ENCODE measurements at places on chromosomes 7 and 10.

DNA sequence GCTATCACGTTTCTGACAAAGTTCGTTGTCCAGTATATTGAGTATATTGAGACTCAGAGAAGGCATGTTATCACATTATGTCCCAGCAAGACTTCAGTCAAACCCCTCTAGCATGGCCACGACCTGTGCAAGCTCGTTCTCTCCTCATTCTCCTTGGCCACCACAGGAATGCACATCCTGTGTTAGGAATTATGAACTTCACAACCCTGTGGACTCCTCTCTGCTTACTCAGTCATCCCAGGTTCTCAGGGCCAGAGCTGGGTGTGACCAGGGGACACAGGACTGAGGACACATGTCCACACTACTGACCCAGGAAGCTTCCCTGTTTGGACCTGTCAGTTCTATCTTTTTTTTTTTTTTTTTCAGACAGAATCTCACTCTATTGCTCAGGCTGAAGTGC lies 4.4 kb downstream of the SH2D4B start:
- no peak for DNase-seq

DNA sequence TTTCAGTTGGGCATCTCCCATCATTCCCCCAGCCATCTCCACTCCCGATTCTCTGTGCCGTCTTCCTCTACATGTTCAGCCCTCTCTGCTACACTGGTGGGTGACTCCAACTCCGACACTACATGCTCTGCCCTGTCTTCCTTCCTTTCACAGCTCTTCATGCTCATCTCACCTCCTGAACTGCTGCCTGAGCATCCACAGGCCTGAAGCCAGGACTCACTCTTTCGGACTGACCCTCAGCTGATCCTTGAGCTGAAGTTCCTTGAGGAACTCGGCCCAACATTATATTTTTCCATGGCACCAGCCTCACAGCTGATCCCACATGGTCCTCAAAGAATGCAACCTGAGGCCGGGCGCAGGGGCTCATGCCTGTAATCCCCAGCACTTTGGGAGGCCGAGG lies 538.4 kb downstream of the PTPRN2 start:
- no peak for DNase-seq

GRCh38 chr7:142733271-142733670 lies 16.0 kb upstream of the PRSS1 start:
- DNase-seq, result no peak

DNA sequence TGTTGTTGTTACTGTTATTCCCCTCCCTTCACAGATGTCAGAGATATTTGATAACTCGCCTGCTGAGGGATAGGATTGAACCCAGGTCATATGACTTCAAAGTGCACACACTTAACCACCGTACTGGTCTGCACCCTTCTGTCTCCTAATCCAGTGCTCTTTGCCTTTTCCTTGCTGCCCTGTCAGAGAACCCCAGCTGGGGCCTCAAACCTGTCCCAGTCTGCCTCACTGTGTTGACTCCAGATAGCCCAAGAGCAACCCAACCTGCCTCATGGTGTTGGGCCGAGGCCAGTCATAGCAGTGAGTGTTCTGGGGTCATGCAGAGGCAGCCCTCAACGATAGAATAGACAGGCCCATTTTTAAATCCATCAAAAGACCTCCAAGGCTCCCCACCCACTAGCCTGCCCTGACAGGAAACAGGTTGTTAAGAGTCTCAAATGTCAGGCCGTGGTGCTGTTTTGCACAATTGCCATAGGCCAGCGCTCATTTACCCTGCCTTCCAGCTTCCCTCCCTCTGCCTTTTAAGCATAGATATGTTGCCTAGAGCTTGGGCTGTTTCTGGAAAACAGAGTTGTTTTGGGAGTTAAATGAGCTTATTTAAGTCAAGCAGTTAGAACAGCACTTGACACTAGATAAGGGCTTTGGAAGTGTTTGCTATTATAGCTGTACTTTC lies 37.0 kb upstream of the PDCD4 start:
- DNase-seq, result peak; percentile 57

DNA sequence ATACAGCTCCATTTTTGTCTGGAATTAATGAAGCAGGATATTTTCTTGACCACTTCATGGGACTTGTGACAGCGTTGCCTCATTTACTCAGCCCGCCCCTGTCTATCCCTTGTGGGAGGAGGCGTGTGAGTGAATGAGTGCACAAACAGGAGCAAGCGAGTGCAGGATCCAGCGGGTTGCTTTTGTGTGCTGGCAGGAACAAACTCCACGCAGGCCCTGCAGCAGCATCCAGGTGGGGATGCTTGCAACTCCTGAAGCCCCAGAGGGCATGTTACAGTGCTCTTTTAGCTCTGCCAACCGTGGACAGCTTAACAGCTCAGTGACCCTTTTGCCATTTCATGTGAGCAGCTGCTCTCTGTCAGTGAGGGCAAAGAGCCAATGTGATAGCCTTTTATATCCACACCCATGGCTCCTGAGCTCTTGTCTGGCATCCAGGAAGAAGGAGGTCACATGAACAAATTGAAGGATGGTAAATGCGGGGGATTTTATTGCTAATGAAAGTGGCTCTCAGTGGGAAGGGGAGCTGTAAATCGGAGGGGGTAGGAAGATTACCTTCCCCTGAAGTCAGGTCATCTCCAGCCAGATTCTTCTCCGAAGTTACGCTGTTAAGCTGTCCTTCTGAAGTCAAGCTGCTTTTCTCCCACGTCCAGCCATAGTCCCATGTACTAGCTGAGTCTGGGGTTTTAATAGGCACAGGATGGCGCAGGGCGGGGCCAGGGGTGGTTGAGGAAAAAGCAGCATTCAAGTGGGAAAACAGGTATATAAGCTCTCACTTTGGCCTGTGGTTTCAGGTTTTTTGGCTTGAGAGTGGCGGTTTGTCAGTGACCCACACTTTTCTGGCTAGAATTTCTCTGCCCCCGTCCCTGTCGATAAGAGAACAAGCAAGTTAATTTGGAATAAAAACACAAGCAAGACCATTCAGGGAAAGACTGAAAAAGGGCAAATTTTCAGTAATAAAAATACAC lies 714.7 kb upstream of the MBL2 start:
- DNase-seq, result no peak

GRCh38 chr10:62059217-62059920 lies 157.9 kb downstream of the ARID5B start:
- no peak for DNase-seq

DNA sequence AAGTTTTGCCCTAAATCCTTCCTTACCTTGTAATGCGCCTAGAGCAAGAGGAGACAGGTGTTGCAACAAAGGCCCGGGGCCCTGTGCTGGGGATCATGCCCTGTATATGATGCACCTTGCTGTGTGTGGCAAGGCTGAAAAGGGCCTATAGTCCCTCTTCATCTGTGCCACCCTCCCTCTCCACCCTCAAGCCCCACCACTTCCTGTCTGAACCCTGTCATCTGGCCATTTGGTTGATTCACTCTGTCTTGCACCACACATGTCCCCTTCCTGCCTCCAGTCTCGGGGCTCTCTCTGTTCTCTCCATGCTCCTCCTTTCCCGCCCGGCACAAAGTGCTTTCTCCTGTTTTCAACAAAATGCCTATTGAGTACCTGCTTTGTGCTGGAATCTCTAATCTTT lies 11.5 kb upstream of the MALSU1 start:
- DNase-seq, result no peak

DNA sequence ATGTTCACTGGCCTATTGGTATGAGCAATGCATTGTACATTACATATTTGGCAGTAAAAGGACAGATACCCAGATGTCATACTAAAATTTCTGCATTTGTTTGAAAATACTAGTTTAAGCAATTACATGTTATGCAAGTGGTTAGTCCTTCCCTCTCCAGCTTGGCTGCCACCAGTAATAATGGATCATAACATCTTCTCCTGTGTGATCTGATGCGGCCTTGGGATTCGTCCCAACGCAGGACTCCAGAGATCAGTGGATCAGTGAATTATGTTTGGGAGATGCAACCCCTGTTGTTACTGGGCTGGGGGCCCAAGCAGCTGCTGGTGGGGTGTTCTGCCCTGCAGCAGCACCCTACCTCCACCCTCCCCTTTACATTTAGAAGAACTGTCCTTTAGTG lies 11.2 kb upstream of the PDK4 start:
- DNase-seq, result no peak

DNA sequence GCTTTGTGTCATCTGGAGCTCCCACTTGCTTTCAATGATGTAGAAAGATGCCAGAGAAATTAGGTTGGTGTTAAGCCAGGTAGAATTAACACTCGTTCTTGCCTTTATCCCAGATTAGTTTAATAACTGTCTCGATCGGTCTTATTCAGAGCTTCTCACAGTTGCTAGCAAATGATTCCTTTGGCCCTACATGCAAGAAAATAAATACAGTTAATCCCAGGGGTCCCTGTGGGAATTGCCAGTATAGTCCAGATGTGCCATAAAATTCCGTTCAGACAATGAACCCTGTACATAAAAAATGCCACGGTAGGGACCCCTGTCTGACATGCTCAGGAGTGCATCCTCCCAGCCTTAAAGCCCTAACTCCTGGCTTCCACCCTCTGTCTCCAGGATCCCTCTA lies 207.5 kb downstream of the ARHGAP12 start:
- DNase-seq, result no peak

GRCh38 chr10:95264227-95265051 lies 26.4 kb downstream of the PDLIM1 start:
- no peak for DNase-seq

GRCh38 chr10:35208536-35208935 lies 81.9 kb downstream of the CREM start:
- no peak for DNase-seq

- no peak for DNase-seq
Observed at GRCh38 chr7:148515728-148516695, 74.6 kb upstream of the C7orf33 start.

- no peak for DNase-seq
Observed at GRCh38 chr10:96690755-96691730, 29.3 kb downstream of the PIK3AP1 start.

DNA sequence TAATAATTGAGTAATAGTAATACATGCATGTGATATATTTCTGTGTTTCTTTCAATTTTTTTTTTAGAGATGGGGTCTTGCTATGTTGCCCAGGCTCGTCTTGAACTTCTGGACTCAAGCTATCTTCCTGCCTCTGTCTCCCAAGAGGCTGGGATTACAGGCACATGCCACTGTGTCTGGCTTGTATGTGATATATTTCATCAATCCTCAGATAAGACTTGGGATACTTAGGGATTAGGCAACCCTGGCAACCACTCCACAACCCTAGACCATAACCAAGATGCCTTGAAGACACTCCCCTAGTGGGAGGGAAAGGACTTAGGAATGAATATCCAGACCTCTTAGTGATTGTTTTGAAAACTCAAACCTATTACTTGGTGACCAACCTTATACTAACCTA lies 154.8 kb downstream of the CCDC3 start:
- DNase-seq, result no peak
